Endothelial cell (in vitro differentiated cells): ENCODE measurements at places on chromosomes 5 and 9.

- DNase-seq: peak; percentile 79
Observed at GRCh38 chr9:87497604-87498045, at the start of gene DAPK1. DAPK1 (plus strand) TSS chr9:87497867; CDS start chr9:87499078, 1,211 bp downstream.

GRCh38 chr9:127838375-127839078, 15.9 kb downstream of the ENG start:
- peak; percentile 69 for DNase-seq

- no peak for DNase-seq
Observed at GRCh38 chr9:9257999-9258498, 1354.8 kb downstream of the PTPRD start.

GRCh38 chr5:111099058-111099778, 7.1 kb downstream of the WDR36 start:
- no peak for DNase-seq

- no peak for DNase-seq
Observed at GRCh38 chr9:96523374-96523773, 73.4 kb downstream of the HABP4 start.

DNA sequence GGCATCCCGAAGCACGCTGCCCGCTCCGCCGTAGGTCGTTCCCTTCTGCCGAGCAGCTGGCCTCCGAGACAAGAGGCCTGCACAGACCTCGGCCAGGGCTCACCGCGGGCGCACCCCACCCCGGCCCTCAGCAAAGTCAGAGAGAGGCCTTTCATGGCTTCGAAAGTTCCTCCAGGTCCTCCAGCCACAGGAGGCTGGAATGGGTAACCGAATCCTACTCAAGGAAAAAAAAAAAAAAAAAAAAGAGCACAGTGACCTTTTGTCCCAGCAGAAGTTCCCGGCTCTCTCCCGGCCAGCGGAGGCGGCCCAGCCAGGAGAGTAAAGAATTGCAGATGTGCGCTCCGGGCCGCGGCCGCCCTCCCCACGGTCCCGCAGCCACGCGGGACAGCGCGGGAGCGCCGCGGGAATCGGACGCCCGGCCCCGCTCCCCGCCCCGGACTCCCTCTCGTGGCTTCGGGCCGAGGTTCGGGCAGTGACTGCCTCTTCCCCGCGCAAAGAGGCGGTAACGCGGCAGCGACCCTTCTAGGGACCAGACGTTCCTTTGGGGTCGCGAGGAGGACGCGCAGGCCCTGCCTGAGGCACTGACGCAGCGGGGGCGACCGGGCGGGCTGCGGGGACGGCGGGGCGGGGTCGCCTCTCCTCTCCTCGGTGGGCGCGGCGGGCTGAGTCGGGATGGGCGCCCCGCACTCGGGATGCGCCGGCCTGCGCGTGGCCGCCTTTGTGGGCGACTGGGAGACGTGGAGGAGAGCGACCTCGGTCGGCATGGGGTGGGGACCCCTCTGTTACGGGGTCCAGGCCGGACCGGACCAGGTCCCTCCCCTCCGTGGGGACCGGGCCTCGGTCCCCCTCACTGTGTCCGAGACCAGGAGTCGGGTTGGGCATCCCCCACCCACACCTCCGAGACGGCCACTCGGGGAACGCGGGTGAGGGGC, 754 bp downstream of the GFPT2 start:
- peak; percentile 47 for DNase-seq

GRCh38 chr5:25754895-25755294, 1110.1 kb upstream of the CDH10 start:
- no peak for DNase-seq

DNA sequence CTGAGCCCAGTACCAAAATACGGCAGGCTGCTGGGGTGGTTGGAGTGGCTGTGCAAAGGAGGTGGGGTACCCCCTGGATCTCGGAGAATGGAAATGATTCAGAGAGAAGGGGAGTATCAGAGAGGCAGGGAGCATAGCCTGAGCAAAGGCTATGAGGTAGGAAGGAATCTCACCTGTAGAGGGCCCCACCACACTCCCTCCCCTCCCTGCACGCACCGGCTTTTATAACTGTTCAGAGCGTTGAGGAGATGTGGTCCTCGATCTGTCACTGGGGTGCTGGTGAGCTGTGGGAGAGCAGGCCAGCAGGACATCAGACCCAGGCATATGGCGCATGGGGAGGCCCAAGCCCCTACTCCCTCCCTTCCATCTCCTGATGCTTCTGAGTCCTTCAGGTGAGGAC, 13.2 kb downstream of the PHF19 start:
- no peak for DNase-seq

DNA sequence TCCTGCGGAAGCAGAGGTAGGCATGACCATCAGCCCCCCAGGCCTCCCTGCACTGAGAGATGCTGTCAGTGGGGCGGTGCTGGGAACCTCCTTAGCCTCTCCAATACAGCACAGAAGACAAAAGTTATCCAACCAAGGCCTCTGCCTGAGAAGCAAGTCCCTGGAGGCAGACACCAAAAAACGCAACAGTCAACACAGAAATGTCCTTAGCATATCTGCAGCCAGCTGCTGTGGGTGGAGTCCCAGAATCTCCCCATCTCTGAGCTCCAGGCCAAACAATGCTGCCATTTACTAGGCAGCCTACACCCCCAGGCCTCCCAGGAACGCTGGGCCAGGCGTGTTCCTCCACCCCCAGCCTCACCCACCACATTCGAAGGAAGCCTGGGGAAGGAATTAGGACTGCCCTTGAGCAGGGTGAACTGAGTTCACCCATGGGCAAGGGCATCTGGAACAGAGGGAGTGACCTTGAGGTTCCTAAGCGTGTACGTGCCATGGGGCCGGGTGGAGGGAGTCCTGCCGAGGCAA, 43.7 kb downstream of the STK10 start:
- DNase-seq: no peak

DNA sequence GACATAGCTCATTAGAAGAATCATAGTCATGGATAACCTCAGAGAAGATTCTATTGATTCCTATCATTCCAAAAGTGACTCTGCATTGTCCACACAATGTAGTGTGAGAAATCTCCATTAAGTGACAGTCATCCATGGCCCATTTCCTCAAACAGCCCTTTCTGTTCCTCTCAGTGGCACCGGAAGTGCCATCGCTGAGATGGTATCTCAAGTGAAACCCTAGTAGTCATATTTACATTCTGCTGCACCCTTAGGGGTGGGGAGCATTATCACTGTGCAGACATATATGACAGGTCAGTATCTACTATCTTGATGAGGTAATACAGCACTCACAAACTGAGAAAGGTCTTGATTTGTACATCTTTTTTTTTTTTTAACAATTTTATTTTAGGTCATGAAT, 55.4 kb upstream of the MIER3 start:
- no peak for DNase-seq

DNA sequence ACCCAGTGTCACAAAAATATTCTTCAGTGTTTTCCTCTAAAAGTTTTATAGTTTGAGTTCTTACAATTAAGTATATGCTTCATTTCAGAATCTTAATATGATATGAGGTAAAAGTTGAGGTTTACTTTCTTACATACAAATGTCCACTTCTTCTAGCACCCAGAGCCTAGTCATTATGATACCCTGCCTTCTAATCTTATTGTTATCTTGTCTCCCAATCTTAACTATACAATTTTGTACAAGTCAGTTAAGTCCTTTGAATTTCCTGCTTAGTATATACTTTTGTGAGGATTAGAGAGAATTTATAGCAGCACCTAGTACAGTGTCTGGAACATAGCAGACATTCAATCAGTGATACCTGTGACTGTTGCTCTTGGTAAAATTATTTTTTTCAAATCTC, 29.3 kb downstream of the RAD50 start:
- no peak for DNase-seq

DNA sequence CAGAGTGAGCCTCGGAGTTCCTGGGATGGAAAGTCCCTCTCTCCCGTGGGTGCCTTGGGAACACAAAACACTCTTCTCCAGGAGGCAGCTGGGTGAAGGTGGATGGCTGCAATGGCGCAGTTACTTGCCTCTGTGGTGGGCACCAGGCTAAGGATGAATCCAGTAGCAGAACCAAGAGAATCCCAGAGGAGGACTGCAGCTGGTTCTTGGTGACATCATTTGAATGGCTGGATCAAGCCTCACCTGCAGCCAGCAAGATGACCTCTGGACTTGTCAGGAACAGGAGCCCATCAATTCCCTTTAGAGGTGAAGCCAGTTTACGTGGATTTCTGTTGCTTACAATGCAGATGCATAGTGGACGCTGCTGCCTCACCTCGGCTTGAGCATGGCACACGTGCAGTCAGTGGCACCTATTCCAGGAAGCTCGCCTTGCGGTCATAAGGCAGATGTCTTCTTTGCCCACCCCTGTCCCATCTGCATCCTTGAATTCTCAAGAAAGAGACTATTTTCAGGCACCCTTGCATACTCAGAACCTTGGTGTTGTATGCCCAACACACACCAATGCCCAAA, 34.1 kb upstream of the ADAMTS2 start:
- no peak for DNase-seq

DNA sequence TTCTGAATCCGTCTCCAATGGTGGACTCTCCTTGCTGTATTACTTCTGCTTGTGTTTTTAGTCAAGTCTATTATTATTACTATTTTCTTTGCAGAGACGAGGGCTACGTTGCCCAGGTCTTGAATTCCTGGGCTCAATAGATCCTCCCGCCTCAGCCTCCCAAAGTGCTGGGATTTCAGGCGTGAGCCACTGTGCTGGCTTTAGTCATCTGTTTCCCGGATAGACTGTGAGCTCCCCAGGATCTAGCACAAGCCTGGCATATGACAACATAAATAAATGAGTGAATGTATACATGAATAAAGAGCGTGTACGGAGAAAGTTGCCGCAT, 439 bp upstream of the DDX46 start:
- no peak for DNase-seq

GRCh38 chr9:122186777-122187470, 27.2 kb downstream of the MORN5 start:
- DNase-seq: no peak

DNA sequence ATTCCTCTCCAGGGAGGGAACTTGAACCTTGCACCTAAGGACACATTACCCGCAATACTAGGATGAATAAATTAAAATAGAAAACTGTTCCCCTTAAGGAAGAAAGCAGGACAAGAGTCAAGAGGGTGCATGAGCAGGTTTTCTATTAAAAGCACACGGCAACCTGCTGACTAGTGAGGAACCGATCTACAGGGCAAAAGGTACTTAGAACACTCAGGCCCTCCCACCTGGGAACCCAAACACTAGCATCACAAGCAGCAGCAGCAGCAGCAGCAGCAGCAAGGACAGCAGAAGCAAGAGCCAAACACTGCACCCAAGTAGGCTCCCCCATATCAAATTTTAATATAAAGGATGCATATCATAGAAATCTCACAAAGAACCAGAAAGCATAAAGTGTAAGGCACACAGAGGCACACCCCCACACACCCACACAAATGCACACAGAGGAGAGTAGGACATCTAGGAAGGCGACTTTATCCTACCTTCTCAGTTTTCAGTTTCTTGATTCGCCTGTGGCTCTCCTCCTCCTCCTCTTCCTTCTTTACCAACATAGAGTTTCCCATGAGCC, 2.8 kb downstream of the ZNF608 start:
- no peak for DNase-seq

DNA sequence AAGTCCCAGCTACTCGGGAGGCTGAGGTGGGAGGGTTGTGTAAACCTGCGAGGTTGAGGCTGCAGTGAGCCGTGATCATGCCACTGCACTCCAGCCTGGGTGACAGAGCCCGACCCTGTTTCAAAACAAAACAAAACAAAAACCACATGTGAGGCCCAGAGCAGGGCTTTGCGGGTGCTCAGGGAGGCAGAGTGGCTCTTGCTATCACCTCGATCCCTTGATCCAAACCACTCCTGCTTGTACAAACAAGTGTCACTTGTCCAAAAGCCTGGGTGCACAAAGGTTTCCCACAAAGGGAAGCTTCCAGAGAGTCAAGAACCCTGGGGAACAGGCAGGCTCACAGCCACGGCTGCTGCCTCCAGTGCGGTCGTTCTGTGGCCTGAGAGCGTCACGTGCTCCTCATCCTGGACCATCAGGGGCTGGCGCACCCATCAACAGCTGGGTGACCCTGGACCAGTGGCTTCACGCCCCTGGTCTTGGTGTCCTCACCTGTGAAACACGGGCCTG, 162.7 kb downstream of the C9orf50 start:
- DNase-seq: no peak

DNA sequence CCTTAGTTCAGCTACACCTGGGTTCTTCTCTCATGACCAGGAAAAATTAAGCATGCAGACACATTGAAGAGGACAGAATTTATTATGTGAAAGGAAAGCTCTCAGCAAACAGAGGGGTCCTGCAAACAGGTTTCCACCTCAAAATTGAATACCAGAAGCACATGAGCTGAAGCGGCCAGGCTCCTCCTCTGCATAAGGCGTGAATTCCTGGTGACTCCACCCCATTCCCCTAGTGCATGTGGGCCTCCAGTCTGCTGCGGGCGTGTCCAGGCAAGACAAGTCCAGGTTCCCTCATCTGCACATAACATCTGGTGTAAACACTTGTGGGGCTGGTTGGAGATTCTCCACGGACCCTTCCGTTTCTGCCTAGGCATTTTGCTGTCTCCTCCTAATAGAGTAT, 1156.4 kb downstream of the FOXD4L5 start:
- DNase-seq: no peak

DNA sequence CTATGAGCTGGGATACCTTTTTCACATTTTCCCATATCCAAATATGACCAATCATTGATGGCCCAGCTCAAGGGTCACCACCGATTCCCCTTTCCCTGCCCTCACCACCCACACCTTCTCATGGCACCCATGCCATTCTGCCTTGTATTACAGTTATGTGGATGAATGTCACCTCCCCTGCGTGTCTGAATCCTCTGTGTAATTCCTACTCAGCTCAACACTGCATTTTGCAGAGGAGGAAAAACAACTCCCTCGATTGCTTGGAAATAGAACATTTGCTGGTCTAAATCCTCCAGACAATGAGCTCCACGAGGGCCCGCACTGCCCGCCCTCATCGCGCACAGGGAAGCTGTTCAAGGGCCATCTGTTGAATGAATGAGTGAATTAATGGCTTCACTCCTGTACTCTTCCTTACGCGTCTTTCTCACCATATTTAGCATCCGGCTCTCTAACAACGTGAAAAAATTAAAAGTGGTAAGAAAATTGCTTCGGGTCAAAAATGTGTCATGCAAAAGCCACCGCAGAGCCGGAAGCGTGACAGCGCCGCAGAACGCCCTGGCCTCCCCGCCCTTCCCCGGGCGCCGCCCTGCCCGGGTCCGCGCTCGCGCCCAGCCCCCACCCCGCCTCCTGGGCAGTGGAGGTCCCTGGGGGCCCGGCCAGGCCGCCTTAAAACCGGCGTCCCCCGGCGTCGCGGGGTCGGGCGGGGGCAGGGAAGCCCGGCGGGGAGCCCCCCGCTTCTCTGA, 704 bp downstream of the SUSD1 start:
- DNase-seq: peak; percentile 31

- DNase-seq: no peak
Observed at GRCh38 chr5:128284236-128284635, 200.7 kb downstream of the SLC12A2 start.

GRCh38 chr5:2024986-2025721, 142.4 kb upstream of the IRX4 start:
- DNase-seq: no peak

- DNase-seq: no peak
Observed at GRCh38 chr5:146588331-146589027, 72.5 kb upstream of the GPR151 start.
